ENCODE measurements at places on chromosomes 3 and 15.

DNA sequence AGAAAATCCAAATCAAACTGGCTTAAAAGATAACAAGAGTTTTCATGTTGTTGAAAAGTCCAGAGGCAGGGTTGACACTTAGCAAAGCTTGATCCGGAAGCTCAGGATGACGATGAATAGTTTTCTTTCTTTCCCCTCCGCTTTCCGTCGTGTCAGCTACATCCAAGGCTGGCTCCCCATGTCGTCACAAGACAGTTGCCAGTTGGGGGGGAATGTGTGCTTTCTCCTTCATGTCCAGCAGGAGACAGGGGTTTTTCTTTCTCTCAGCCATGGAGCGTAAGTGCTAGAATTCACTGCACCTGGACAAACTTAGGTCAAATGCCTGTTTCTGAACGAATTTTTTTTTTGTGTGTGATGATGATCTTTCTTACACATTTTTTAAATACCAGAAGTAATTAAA, 273.8 kb upstream of the RGMA start:
- no peak for DNase-seq

- no peak for DNase-seq
Observed at GRCh38 chr15:69478259-69478781, 25.7 kb downstream of the RPLP1 start.

DNA sequence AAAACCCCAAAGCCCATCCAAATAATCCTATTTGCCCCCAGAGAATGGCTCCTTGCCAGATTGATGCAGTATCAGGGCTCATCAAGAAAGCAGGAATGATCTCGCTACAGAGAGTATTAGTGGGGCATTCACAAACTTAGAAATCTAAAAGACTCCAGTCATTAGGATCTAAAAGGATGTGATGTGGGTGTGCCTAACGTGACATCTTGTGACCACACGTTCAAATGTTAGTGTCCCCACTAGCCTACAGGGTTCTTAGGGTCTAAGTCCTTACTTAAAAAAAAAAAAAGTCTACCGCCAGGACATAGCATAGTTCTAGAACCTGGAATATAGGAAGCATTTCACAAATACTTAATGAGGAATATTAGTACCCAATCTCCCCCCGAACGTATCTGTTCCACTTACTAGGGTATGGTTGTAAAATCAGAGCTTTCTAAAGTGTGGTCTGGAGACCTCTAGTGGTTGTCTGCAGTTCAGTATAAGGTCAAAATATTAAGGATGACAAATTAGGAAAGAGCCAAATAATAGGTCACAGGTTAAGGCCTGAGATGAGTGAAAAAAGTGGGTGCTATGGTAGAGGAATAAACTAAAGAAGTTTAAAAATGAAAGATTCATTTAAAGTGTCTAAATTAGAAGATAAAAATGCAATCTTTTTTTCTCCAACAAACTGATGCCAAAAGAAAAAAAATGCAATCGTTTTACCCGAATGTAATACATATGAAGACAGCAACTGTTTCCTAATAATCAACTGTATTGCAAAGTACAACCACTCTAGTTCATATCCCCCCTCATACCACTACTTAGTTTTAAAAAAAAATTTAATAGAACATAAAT, 4.2 kb upstream of the CHRM5 start:
- DNase-seq: no peak

DNA sequence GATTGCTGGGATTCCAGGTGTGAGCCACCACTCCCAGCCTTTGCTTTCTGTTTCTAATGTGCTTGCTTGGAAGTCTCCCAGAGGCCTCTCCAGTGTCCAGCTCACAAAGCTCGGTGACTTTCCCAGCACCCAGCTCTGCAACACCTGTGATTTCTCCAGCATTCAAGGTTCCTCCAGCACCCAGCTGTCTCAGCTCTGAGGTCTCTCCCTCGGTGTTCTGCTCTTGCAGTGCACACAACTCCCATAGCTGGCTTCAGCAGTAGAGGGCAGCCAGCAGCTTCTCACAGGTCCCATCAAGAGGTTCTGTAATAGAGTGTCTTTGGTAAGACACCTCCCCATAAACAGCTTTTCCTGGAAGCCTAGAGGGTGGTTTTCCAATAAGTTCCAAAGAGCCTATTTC, 75.1 kb downstream of the GRM7 start:
- DNase-seq: no peak

DNA sequence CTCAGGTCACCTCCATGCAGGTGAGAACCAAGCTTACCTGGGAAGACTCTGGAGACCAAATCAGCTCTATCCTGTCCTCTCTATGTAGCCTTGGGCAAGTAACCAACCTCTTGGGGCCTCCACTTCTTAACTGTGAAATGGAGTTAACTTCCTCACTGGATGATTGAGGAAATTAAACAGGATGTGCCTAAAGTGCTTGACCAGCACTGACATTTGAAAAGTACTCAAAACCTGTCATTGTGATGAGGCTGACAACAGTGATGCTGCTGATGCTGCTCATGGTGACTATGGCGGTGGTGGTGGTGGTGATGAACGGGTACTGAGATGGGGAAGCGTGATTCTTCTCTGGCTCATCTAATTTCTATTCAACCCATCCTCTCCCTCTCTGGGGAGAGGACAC, 22.3 kb downstream of the VIPR1 start:
- DNase-seq: no peak

GRCh38 chr3:50604628-50605588, 6.7 kb downstream of the CISH start:
- no peak for DNase-seq

DNA sequence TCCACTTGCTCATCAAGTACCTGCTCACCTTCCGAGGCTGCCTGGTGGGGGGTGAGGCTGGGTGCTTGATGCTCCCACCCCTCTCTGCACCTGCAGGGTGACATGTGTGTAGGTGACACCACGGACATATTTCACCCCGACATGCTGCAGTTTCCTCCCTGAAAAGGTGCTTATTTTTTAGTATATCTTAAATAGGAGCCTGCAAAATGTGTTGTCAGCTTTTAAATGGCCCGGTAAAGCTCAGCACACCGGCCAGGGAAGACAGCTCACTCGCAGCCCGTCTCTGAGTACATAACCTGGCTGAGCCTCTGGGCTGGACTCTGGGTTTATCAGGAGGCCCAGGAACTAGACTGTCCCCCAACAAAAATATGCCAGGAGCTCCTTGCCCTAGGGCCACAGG, 89.3 kb upstream of the LINGO1 start:
- DNase-seq: no peak

- no peak for DNase-seq
Observed at GRCh38 chr3:8445861-8446260, 55.8 kb upstream of the LMCD1 start.

DNA sequence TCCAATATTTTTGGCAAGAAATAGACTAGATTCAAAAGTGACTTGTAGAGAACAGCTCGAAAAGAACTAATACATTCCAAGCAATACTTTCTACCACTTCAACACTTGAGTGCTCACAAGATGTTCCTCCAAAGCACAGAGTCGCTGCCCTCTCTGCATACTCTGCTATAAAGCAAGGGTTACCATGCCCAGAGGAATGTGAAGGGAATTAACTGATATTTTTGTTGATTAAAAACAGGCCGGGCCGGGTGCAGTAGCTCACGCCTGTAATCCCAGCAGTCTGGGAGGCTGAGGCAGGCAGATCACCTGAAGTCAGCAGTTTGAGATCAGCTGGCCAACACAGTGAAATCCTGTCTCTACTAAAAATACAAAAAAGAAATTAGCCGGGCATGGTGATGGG, 57.6 kb upstream of the CSPG5 start:
- DNase-seq: no peak

DNA sequence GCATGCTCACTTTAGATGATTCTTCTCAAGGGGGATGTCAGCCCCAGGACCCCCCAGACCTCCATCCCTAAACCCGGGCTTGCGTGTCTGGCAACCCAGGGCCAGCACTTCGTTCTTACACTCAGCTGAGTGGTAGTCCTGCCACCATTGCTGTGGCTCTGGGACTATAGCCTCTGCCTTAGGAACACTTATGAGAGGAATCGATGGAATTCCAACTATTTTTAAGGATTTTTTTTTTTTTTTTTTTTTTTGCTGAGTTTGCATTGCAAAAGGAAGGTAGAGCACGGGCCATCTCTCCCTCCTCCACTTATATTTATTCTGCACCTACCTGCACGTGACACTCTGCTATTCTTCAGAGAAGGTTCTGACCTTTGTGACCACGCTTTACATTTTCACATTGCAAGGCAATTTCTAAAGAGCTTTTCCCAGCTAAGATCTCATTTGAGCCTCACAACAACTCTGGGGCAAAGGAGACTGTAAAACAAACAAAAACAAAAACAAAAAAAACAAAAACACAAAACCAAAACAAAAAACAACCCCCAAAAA, 113.9 kb downstream of the LPP start:
- DNase-seq: no peak

DNA sequence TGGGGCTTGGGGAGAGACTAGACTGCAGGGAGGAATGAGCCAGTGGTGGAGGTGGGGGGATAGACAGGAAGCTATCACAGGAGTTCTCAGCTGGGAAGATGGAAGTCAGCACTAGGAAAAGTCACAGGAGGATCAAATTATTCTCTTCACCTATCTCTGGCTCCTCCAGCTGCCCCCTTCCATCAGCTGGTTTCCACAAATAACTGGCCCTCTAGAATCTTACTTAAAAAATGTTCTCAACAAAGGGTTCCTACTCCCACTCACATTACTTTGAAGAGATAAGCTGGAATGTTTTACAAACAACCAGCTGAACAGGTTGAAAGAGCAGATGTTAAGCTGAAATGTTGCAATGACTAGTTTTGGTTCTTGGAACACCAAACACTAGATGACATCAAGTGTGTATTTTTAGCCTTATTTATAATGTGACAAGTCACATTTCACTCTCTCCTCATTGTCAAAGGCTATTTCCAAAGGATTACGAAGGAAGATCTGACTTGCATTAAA, 102.7 kb upstream of the AADACL2 start:
- DNase-seq: no peak

DNA sequence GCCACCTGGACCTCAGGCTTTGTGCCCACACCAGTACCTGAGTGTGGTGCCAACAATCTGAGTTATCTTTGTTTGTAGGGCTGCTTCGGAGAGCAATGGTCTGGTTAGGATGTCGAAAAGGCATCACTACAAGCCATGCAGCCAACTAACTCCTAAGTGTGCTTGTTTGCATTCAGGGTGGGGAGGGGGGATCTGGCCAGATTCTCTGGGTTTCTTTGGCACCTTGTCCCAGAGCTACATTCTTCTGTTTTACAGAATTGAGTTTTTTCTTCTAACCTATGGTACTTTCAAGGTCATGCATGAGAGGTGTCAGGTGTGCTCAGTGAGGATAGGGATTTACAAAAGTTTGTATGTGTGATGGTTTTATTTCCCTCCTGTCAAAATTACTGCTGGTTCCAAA, 391.4 kb upstream of the RARB start:
- no peak for DNase-seq

GRCh38 chr3:157999246-157999645, 107.0 kb downstream of the SHOX2 start:
- no peak for DNase-seq
